ENCODE measurements at places on chromosomes 1 and 21.

DNA sequence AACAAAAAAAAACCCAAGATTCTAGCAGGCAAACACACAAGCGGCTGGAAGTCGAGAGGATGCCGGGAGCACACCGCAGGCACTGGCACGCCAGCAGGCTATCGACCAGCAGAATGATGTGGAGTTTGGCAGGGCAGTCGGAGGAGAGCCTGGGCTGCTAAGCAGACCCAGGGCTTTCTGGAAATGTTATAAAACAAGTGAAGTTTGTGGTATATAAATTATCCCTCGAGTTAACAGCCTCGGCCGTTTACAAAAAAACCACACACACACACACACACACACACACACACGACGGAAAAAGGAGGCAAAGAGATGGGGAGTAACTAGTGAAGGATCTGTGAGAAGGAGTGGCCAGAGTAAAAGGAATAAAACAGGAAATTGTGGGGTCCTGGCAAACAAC is 87.2 kb upstream of the IVNS1ABP start:
- no peak for DNase-seq

GRCh38 chr1:23696335-23696989 is 4.9 kb downstream of the RPL11 start:
- DNase-seq = no peak

GRCh38 chr1:173168941-173169340 is 38.2 kb downstream of the TNFSF4 start:
- no peak for DNase-seq

- no peak for DNase-seq
Measured at GRCh38 chr1:20380616-20381035, 90.0 kb downstream of the VWA5B1 start.

Data from occipital lobe (tissue), 3 donors.